ENCODE measurements at places on chromosomes 12 and 14.

DNA sequence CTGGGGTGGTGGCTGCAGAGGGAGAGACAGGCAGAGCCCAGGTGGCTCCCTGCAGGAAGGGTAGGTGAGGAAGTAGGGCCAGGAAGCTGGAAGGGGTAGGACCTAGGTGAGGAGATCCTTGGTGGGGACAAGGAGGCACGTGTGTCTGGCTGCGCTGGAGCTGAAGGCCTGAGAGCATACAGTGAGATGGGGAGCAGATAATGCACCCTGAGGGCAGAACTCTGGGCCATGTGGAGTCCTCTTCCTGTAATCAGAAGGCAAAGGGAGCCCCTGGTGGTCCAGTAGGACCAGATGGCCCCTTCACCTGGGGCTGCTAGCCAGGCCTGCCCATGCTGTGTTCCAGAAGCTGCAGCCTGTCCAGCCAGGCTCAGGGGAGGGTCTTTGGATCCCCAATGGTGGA lies 15.3 kb upstream of the KRT80 start:
- DNase-seq = no peak

DNA sequence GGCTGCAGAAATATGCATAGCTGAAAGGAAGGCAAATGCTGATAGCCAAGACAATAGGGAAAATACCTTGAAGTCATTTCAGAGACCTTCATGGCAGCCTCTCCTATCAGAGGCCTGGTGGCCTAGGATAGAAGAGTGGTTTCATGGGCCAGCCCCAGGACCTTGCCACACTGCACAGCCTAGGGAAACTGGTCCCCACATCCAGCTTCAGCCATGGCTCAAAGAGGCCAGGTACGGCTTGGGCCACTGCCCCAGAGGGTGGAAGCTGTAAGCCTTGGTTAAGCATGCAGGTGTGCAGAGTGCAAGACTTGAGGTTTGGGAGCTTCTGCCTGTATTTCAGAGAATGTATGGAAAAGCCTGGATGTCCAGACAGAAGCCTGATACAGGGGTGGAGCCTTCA lies 101.0 kb upstream of the KITLG start:
- no peak for DNase-seq

GRCh38 chr14:93032421-93032936 lies 83.2 kb downstream of the ITPK1 start:
- no peak for DNase-seq

DNA sequence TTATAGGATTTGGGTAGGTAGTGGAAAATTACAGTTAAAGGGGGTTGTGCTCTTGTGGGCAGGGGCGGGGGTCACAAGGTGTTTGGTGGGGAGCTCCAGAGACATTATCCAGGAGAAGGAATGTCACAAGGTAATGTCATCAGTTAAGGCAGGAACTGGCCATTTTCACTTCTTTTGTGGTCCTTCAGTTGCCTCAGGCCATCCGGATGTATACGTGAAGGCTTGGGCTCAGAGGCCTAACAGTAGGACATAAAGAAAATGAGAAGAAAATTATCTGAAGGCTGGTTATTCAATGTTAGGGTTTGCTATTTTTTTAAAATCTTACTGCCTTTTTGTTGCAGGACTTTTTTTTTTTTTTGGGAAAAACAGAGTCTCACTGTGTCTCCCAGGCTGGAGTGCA lies 2.5 kb upstream of the PSEN1 start:
- DNase-seq = no peak

DNA sequence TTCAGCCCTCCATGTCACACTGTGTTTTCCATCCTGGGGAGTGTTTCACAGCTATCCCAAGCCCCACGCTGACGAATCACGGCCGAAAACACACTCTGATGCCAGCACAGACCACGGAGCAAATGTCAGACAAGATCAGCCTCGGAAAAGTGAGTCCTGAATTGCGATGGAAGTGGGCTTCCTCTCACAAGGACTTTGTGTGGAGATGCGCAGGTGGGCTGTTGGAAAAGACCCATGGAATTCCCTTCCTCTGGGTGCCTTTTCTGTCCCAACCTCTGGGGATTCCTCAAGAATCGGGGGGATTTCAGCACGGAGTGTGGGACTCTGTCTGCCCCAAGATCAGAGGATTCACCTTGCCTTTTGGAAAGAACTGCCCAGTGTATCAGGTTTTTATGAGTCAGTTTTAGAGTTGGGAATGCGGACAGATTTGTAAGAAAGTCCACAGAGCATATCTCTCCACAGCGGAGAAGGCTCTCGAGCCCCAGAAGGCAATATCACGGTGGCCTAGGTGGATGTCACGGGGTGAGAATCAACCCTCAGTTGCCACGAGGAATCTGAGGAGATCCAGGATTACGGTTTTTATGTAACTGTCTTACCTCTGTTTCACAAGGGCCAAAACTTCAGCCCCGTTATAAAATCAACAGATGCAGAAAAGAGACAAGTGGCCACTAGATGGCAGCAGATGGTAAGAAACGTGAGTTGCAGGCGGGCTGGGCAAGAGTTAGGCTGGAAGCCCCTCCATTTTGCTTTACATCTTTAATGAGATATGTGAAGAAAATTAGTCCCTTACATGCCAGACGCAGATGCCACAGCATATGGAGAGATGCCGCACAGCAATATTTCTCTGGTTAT lies 201.9 kb downstream of the DAD1 start:
- DNase-seq = no peak

DNA sequence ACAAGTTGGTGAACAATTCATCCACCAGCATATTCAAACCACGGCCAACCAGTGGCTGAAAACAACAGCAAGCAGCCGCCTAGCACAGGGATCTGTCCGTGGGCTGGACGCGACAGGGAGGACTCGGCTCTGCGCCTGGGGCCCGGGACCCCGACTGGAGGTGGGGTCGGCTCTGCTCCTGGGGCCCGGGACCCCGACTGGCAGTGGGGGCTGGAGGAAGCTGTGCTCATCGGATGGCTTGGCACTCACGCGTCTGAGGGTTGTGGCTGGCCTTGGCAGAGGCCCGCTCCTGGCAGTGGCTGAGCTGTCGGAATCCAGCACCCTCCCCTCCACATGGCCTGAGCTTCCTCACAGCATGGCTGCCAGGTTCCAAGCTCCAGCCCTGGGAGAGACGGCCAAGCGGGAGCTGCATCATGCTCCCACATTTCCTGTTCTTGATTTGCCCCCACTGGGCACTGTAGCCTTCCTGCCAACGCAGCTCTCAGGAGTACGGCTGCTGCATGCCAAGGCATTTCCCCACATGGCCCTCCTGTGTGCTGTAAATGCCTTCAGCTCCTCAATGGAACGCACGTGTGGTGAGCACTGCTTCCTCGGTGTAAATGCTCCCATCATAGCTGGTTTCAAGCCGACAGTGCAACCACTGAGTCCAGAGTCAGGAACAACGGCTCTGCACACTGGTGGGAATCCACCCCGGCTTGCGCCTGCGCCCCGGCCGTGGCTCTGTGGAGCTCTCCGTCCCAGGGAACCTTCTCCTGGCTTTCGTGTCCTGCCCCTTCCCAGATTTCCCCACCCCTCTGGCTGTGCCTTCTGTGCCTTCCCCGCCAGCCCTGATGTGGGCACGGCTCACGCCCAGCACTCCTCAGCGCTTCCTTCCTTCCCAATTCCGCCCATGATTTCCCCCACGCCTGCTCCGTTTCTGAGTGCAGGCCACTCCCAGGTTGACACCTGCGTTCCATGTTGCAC lies 7.3 kb upstream of the GALNT9 start:
- no peak for DNase-seq

DNA sequence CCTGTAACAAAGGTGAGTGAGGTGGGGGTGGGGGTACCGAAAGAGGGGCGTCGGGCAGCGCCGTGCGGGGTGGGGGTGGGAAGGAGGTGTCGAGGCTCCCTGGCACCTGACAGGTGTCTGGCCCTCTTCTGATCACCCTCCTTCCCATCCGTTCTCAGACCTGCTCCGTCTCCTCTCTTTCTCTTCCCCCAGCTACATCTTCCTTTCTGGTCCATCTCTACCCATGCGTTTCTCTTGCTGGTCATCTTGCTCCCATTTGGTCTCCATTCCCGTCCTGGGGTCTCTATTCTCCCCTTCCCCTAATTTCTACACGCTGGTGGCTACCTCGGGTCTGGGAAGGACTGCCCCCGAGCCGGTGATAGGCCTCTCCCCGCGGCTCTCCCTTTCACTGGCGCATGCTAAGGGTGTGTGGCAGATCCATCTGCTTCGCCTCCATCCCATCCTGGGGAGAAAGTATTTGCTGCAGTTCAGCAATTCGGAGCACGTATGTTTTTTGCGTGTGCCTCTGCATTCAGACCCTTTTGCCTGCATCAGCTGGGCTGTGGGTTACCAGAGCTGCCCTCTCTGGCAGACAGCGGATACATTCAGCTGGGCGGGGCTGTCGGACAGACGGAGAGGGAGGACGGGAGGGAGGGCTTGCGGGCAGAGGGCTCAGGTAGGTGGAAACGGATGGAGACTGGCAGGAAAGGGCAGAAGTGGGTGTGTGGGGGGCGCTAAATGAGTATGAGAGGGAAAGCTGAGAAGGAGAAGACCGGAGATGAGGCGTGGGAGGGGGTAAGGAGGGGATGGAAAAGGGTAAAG lies 730 bp downstream of the CLSTN3 start:
- DNase-seq = peak; percentile 88

- DNase-seq = no peak
These were observed 90.3 kb downstream of the RFX4 start for GRCh38 chr12:106673141-106673540.

DNA sequence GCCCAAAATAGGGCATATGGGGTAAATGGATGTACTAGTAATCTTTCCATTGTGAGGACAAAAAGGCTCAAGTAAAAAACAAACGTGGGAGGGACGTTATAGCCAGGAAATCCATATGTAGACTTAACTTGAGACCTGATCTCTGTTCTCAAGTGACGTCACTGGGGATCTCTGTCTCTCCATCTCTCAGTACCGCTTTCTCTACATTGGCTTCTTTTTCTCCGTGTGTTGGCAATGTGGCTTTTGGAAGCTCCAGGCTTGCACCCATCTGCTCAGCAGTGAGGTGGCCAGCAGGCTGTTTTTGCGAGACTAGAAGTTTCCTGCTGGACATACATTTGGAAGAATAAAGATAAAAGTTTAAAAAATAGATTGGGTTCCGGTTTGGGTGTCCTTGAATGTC lies 66.0 kb upstream of the NRXN3 start:
- no peak for DNase-seq

All from activated CD8-positive, alpha-beta memory T cell treated with anti-CD3 and anti-CD28 coated beads, Interleukin-2, amount 10 ng/mL, durations not matched to agents 7 days and 5 days (primary cell).